ENCODE measurements at places on chromosomes 3 and 15.

DNA sequence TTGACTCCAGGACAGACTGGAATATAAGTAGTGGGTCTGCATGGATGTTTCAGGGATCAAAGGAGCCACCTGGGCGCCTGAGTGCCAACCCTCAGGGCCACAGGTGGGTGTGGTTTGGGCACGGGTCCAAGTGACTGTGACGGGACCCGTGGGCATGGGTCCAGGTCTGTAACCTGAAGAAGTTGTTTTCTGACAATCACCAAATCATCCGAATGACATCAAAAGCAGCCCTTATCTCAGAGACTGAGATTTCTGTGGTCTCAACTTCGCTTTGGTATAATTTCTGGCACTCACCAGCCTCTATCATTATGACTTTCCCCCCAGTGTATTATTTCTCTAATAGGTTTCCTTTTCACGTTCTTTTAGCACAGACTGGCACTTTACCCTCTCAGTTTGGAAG, 24.4 kb downstream of the RLBP1 start:
- no peak for DNase-seq

DNA sequence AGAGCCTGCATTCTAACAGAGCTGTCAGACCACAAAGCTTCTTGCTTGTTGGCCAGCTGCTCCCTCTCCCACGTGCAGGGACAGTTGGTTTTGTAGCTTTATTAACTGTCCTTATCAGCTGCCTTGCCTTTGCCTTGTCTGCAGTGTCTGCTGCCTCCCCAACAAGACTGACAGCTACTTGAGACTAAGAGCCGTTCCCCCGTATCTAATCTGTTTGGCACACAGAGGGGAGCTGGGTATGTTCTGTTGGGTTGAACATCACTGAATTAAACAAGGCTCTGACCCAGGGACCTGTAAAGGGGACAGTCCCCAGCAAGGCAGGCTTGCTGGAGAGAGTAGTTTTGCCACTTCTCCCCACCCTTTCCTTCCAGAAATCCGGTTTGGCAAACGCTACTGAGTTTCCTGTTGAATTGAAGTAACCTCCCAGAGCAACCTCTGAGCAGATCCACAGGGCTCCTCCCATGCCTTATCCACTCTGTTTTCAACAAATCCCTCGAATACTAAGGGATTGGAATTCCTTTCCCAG, 116.1 kb downstream of the ANP32A start:
- peak; percentile 58 for DNase-seq

DNA sequence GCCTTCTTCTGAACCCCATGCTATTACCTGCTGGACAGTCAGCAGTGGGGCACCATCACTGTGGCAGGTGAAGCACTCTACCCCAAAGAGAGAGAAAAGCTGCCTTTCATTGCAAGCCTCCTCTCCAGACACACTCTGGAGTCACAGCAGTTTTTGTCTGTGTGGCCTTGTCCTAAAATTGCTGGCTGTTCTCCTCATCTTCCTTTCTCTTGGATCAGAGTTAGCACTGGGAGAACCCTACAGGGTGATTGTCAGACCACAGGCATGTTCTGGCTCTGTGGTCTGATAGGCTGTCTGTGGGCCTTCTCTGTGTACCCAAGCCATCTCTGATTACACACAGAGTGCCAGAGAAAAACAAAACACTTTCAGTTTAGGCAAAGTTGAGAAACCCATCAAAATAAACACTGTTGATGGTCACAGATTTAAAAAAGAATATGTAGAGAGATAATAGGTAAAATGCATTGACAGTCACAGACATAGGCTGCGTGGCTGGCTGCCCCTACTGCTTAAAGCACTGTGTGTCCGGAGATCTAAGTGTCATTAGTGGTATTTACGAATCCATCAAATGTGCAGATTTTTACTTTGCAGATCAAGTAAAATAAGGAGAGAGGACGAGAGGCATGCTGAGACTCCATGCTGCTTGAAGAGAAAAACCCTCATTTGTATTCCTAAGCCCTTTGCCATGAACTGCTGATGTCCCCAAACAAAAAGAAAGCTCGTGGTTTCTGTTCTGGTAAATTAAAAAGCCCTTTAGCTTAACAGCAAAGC, 689.9 kb downstream of the TUSC7 start:
- DNase-seq = no peak

DNA sequence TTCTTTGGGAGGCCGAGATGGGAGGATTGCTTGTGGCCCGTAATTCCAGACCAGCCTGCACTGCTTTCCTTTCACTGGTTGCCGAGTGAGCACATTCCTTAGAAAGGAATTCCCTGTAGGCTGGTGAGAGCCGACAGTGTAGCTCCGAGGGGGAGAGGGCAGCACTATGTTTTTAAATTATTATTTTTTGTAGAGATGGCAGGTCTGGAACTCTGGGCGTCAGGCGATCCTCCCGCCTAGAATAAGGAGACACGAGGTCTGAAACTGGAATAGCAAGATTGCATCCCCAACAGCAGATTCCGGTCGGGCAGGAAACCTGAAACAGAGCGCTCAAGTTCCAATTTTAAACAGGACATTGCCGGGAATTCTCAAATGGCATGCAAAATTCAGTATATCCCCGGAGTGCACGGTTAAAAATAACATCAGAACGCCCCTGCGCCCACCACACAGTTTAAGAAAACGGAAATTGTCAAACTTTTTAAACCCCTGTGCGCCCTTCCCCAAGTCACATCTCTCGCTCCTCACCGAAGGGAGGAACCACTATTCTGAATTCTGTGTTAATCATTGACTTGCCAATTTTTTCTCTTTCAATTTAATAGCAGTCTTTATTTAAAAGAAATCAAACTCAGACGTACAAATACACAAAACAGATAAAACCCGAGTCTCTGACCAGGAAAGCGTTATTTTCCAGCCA, 643 bp upstream of the RNU5B-1 start:
- DNase-seq = peak; percentile 85

DNA sequence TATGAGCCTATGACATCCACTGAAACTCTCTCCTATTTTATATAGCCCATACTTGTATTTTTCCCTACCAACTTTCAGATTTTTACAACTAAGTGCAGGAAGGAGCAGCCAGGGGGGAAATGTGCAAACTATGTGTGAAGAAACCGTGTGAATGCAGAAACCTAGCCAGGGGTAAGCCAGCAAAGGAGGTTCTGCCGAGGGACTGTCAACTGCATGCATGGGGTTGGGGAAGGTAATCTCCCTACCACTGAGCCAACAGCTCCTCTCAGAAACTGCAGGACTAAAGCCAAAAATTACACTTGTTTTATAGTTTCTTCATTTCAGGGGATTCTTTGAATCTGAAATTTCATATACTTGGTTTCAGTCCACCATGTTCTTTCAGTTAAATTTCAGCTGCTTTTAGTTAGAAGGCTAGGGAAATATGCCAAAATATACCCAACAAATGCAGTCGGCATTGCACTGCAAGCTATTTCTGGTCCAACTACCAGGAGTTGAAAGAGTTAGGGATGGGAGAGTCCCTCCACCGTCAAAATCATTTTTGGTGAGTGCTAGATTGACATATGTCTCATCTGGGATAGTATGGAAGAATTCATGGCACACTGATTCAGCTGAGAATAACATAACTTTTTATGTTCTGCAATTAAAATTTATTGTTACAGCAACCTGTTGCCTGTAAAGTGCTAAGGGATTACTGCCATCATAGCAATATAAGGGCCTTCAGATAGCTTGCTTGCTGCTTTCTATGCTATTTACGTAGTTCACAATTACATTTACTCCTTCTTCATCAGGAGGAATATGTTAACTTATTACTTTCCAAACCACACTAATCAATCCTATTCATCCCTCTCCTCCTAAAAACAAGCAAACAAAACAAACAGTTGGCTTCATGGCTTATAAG, 904.2 kb downstream of the ROBO1 start:
- no peak for DNase-seq

DNA sequence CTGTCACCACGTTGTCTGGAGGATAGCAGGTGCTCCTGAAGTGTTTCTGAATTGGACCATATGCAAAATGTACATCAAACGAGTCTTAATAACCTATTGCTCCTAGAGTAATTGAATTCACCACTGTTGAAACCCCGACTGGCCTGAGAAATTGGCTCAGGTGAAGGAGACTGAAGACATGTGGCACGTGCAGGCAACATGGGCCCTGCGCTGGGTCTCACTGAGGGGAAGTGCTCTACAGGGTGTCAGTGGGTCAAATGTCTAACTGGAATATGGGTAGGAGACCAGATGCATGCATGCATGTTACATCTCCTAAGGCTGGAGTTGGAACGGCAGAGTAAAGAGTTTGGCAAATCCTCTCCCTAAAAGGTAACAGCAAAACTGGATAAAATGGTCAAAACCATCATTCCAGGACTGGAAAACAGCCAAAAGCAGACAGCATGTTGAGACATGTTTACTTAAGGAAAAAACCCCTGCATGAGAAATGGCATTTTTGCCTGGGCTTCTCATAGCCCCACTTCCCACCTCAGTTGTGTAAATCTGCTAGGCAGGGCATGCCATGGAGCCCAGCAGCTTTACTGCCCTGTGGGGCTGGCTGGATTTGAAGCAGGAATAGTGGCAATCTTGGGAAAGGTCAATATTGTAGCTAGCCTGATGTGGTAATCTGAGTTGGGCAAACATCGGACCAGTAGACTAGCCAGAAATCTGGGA, 131.3 kb downstream of the TJP1 start:
- no peak for DNase-seq

- no peak for DNase-seq
Observed at GRCh38 chr3:184389935-184390528, 10.2 kb downstream of the CHRD start.

DNA sequence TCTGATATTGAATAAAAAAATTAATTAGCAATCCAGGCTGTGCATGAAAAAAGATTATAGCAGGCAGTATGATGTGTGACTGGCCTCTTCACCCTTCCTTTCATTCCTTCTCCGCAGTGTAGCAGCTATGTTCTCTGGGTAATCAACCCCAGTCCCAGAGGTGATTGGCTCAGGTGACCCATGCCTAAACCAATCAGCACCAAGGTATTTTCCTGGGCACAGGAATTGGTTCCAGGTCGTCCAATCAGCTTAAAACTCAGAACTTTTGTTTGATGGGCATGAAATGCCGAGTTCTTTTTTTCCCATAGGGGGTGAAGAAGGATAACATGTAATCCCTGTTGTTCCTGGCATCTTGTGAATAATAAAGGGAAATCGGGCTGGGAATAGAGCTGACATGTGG, 5.8 kb upstream of the BNC1 start:
- DNase-seq = no peak

DNA sequence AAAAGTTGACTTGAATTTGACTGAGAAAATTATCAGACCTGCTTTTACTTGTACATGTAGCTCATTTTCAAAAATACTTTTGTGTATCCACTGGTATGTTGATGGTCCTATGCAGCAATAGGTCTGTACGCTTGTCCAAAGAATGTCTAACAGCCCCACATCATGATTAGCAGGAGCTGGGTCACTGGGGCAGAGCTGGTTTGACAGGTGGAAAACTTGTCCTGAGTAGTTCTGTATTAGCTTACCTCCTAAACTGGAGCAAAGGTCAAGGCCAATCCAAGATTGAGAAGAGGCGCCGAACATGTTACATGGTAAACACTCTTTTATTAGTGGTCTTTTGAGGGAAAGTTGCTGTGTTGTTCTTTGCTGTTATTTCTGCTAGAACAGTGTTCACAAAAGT, 50.6 kb downstream of the GAP43 start:
- DNase-seq = no peak

GRCh38 chr3:133441867-133442270, 42.0 kb downstream of the BFSP2 start:
- no peak for DNase-seq

DNA sequence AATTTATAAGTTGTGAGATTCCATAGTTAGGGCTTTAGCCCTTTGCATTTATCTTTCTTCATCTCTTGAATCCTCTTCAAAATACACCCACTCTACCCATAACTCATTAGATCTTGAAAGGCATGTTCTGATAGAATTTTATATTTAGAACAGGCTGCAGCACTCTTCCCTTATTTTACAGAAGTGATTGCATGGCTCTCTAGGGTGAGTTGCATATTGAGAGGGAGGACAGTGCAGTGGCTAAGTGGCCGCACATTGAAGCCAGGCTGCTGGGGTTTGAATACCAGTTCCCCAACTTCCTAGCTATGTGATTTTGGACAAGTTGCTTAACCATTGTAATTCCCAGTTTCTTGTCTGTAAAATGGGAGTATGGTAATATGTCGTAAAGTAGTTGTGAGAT, 2.5 kb downstream of the CD86 start:
- DNase-seq = no peak

GRCh38 chr15:54836052-54836795, 360.5 kb downstream of the RSL24D1 start:
- no peak for DNase-seq

DNA sequence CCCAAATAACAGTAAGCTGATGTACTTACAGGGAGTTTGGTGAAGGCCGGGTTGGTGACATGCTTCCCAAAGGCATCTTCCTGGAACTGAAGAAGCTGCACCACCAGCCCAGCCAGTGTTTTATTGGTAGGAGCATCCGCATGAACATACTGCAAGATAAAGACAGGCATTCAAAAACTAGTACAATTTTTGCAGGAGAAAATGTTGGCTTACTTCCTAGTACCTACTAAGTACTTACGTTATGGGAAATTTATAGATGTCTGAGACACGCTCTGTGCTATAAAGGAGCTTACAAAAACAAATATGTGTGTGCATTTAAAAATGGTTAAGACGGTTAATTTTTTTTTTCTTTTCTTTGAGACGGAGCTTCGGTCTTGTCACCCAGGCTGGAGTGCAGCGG, 8.9 kb downstream of the SMARCC1 start:
- DNase-seq = no peak

GRCh38 chr3:10463533-10464434, 41.6 kb downstream of the ATP2B2 start:
- no peak for DNase-seq

DNA sequence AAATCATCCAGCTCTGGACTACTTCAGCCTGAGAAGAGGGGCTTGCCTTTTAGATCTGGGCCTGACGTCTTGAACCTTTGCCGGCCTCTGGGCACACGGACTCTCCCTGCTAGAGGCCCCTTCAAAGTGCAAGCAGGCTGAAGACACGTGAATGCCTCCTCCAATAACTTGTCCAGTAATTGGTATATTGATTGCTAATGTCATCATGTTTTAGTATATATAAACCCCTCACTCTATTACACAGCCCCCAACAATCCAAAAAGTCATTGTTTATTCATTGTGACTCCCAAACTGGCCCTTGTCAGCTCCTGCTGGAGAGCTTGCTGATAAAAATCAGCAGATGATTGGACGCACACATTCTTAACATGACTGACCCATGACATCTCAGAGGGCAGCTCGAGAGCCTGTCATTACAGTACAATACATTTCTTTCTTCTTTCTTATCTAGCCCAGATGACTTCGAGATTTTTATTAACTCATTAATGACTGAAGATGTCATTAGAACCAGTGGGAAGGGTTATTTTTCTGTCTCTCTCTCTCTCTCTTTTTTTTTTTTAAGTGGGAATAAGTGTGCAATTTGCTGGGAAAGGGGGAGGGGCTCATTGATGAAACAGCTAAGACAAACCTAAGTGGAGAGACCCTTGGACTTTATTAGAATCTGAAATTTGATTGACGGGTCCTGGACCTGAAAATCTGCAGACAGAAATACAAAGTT, 65.5 kb upstream of the NR2F2 start:
- DNase-seq = peak; percentile 56

GRCh38 chr3:129384594-129385323, 43.7 kb downstream of the EFCAB12 start:
- DNase-seq = no peak

GRCh38 chr15:41900526-41901380, 6.9 kb upstream of the SPTBN5 start:
- no peak for DNase-seq
